CD4-positive, alpha-beta T cell treated with Interleukin-15 for 4 hours (primary cell): ENCODE measurements at places on chromosomes 16 and 17.
A peak's percentile ranks its signal among the peaks of the same experiment; 100 is the strongest.

- DNase-seq, result peak; percentile 65
These were observed 8.5 kb downstream of the CHTF8 start for GRCh38 chr16:69123910-69124309.

DNA sequence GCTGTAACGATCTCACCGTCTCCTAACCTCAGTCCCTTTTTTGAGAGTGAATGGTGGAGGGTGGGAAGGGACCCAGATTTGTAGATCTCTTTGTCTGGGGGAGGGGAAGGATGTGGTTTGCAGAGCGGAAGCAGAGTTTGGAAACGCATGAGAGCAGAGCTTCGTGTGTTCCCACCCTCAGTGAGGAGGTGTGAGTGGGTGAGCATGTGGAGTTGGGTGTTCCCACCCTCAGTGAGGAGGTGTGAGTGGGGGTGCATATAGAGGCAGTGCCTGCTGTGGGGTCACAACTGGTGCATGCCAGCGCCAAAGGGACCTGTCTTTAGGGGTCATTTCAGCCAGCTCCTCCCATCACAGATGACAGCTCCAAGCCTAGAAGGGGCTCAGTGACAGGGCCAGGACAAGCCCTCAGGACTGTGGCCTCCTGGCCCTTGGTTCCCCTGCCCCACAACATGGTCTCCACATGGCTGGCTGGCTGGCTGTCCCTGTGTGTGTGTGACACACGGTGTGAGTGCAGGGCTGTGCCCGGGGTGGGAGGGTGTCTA lies 1.8 kb upstream of the CISD3 start:
- peak; percentile 88 for DNase-seq

GRCh38 chr16:68360956-68361355 lies 50.1 kb downstream of the PRMT7 start:
- no peak for DNase-seq

GRCh38 chr16:63938661-63939060 lies 1183.2 kb downstream of the CDH11 start:
- DNase-seq, result no peak

- no peak for DNase-seq
These were observed 5.8 kb downstream of the FBXL19 start for GRCh38 chr16:30929167-30929566.

DNA sequence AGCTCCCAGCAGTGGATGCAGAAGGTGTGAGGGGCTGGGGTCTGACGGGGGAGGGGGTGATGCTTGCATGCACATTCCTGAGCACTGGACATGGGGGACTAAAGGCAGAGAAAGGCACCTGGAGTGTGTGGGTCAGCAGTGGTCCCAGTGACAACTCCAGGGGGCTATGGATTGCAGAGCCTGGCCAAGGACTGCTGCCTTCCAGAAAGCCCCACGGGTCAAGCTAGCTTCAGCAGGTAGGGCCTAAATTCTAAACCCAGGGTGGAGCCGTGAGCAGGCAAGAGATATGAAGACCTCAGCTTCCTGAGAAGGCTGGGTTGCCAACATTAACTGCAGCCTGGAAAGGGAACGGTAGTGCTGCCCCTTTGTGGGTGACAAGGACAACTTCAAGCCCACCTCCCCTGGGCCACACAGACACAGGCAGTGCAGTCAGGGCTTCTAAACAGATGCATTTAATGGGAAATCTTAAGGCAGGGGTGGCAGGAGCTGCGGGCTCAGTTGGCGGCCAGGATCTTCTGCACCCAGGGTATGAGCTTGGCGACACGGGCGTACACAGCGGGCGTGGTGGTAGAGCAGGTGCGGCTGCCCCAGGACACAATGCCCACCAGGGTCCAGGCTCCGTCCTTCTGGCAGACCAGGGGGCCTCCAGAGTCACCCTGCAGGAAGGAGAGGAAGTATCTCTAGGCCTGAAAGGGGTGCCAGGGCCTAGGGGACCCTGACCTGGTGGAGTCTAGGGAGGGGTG lies 3.1 kb downstream of the CTRB2 start:
- no peak for DNase-seq

DNA sequence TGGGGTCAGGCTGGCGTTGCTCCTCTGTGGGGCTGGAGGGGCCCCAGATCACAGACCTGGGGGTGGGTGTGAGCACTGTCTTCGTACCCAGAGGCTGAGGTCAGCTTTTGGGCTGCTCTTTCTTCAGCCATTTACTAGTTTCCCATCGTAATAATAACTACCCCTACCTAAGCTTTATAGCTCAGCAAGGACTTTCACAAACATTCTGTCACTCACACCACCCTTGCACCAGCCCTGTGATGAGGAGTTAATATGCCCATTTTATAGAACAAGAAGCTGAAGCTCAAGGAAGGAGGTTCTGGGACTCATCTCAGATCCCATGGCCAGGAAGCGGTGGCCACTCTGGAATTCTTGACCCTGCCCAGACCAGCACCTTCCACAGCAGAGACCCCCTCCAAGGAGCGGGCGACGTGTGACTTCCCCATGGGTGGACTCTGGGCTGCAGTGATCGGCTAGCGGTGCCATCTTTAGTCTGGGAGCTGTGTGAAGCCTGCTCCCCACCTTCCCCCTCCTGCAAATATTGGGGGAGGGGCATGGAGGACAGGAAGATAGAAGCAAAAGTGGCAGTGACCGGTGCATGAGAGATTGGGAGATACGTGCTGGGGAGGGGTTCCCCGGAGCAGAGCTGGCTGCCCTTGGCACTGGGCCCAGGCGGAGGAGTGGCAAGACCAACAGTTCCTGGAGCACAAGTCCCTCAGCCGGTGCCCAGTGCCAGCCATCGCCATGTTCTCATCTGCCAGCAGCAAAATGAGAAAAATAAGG lies 81.8 kb upstream of the TOB1 start:
- no peak for DNase-seq

DNA sequence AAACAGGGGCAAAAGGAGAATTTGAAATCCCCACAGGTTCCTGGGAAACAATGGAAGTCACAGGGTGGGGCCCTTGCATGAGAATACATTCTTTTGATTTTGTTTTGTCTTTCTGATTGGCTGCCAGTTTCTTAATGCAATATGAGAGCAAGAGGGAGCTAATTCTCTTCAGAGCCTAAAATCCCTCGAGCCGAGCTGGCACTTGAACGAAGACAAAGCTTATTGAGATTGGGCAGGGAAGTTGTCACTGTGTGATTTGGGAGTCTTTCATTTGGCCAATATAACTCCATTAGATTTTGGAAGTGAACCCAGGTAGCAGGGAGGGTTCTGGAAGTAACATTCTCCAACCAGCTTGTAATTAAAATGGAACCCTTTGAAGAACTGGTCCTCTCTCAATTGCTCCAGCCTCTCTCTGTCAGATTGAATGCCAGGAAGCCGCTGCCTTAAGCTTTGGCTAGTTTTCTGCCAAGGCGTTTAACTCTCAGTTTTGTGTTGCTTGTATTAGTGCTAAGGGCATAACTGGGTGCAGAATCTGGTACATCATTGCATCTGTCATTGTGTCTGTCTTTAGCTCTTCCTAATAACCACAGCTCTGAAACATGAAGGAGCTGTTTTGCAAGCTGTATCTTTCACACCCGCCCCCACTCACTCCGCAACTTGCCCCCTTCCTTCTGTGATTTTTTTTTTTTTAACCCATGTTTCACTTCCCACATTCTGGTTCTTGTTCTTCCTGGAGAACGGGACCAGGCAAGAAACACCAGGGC lies 272.0 kb downstream of the MAF start:
- DNase-seq, result no peak

- no peak for DNase-seq
These were observed 4.5 kb downstream of the MINK1 start for GRCh38 chr17:4837471-4838308.

GRCh38 chr17:19648475-19649273 lies at the start of gene ALDH3A2:
ALDH3A2 (plus strand) TSS chr17:19648751; CDS start chr17:19648972, 221 bp downstream.
- peak; percentile 93 for DNase-seq

GRCh38 chr17:12644623-12645022 lies 21.1 kb upstream of the MYOCD start:
- no peak for DNase-seq

DNA sequence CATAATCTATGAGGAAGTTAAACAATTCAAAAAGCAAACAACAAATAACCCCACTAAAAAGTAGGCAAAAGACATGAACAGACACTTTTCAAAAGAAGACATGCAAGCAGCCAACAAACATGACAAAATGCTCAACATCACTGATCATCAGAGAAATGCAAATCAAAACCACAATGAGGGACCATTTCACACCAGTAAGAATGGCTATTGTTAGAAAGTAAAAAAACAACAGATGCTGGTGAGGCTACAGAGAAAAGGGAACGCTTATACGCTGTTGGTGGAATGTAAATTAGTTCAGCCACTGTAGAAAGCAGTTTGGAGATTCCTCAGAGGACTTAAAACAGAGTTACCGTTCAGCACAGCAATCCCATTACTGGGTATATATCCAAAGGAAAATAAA lies 24.4 kb downstream of the TNFRSF13B start:
- DNase-seq, result no peak

- DNase-seq, result peak; percentile 70
These were observed 19.7 kb upstream of the SLC47A1 start for GRCh38 chr17:19513897-19514488.

DNA sequence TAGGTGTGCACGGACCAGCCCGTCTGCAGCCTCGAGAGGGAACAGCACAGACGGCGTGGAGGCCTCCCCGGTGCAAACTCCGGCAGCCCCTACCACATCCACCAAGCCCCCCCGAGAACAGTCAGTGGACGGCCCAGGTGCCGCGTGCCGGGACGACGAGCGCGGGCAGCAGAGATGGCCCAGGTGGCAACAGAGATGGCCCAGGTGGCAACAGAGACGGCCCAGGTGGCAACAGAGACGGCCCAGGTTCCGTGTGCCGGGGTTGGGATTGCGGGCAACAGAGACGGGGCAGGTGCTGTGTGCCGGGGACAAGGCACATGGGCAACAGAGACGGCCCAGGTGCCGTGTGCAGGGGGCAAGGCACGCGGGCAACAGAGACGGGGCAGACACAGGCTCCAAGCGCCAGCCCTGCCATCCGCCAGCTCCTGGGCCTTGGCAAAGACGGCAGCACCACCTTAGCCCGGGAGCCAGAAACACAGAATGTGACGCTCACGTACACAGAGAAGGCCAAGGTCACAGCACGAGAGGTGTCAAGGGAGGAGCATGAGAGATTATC lies 31.1 kb downstream of the RPH3AL start:
- no peak for DNase-seq

- no peak for DNase-seq
These were observed 11.6 kb downstream of the ACLY start for GRCh38 chr17:41907185-41907556.

- peak; percentile 90 for DNase-seq
These were observed 3.2 kb downstream of the ACSF3 start for GRCh38 chr16:89096768-89097391.

GRCh38 chr17:6064868-6065267 lies 5.3 kb upstream of the WSCD1 start:
- DNase-seq, result no peak
